Hepatocyte (in vitro differentiated cells): ENCODE measurements at places on chromosomes 3 and 15. TPM values are rescaled to one million over a fixed set of nuclear protein-coding genes. Genes with fewer than 3 reads are reported as not detected.
A peak's percentile ranks its signal among the peaks of the same experiment; 100 is the strongest.

DNA sequence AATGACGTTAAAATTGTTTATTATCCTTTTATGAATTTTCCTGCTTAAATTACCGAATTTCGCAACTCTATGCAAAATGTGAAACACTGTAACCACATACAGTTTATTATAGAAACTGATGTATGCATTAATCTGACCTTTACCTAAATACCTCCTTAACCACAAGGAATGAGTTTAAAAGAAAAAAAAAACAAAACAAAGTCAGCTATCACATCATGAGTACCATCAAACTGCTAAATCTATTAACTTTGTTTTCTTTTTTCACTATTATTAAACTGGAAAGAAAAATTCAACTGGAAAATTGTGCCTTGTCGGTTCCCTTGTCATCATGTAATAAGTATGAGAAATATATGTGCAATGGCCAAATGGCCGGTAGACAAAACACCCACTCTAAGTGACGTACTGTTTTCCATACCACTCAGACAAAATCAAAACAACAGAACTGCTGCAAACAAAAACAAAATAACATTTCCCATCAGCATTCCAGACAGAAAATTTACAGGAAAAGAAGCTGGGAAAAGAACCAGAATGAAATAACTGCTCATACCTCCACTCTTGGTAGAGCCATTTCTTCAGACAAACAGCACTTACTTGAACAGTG, 415.3 kb downstream of the FOXP1 start:
- peaks cover 54% of the 10 kb centered on the region for H3K4me1 ChIP-seq
- no peak overlapping the region for H3K4me3 ChIP-seq
- DNase-seq = no peak
- H3K27me3 ChIP-seq = no peaks in the 10 kb centered on the region
- H3K27ac ChIP-seq = peak overlapping the region; percentile 80

Gene ACOX2
- 20.1 and 26.2 TPM in 2 replicates for total RNA-seq

Gene CILP
- total RNA-seq = 62.9 and 67.1 TPM in 2 replicates

Gene ISLR
- total RNA-seq = 31.4 and 36.4 TPM in 2 replicates

Gene CFAP100
- not detected in 2 replicates for total RNA-seq

Gene TEX55
- not detected in 2 replicates for total RNA-seq
